NCI-H2171 treated with DMSO at 0.1 percent for 48 hours (cell line): ENCODE measurements at places on chromosomes 12 and 14.

- DNase-seq: no peak
Measured at GRCh38 chr12:115543269-115543668, 734.2 kb downstream of the MED13L start.

DNA sequence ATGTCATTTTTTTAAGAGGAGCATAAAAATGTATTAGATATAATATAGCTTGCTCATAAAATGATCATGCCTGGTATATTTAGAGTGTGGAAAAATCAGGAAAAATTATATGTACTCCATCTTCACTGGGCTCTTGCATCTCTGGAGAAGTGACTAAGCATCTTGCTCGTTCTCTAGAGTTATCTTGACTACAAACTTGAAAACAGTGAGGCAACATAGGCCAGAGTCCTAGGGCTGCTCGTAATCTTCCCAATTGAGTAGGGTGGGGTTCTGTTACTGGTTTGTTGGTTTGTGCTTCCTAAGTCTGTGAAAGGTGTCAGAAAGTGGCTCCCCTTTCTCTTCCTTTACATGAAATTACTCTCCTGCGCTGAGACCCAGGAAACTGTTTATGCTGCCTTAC, 46.2 kb downstream of the AACS start:
- DNase-seq: no peak

DNA sequence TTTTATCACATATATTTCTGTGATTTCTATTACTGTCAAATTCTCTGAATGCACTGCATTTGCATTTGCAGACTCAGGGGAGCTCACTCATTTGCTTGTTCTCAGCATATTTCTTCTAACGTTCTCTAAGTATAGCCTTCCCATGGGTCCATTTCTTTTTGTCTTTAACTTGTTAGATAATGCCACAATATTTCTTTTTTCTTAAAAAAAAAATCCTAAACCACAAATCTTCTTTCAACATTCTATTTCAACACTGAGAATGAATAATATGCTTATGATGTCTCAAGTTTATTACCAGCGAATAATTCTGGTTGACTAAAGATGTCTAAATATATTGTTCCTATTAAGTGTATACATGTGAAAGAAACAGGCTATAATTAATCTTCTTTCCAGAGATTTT, 200.2 kb downstream of the ANO6 start:
- DNase-seq: no peak

- peak; percentile 100 for DNase-seq
Measured at GRCh38 chr14:21525962-21526671, at the start of gene SALL2. SALL2 (minus strand) TSS chr14:21526346; CDS start chr14:21526127, 219 bp downstream.

DNA sequence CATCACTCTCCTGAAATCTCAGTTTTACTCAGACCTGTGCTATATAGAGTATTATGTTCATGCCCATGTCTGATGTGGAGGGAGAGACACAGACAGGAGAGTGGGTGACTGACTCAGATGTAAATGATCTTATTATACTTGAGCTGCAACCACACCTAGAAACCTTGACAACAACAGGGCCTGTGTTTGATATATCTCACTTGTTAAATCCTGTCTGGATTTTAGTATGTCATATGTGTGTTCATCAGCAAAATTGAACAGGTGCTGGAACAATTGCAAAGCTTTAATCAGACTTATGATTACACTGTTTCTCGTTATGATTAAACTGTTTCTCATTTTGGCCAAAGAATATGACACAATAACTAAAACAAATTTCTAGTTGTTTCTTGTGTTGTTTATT, 37.7 kb downstream of the DIP2B start:
- DNase-seq: peak; percentile 40

GRCh38 chr12:118052324-118053070, 8.5 kb downstream of the WSB2 start:
- no peak for DNase-seq

DNA sequence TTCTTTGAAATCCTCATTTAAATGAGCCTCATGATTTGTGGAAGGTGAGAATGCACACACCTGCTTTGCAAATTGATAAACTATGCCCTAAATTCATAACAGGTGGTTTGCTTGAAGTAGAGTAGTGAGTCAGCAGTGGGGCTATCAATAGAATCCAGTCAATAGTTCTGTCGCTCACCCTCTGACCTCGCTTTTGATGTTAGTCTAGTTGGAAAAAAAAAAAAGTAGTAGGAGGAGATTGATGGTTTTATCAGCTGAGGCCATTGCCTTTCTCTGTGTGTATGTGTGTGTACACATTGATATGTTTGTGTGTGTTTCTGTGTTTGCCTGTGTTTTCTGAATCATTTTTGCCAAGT, 267.3 kb downstream of the SNAPC1 start:
- DNase-seq: no peak

- DNase-seq: no peak
Measured at GRCh38 chr12:124625867-124626675, 58.7 kb upstream of the NCOR2 start.

- no peak for DNase-seq
Measured at GRCh38 chr12:1796515-1797010, 23.8 kb upstream of the LRTM2 start.

DNA sequence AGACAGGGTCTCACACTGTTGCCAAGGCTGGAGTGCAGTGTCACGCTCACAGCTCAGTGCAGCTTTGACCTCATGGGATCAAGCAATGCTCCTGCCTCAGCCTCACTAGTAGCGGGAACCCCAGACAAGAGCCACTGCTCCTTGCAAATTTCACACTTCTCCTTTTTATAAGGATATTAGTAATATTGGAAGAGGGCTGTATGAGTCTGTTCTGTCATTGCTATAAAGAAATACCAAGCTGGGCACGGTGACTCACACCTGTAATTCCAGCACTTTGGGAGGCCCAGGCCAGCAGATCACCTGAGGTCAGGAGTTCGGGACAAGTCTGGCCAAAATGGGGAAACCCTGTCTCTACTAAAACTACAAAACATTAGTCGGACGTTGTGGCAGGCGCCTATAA, 12.9 kb upstream of the ORAI1 start:
- no peak for DNase-seq

DNA sequence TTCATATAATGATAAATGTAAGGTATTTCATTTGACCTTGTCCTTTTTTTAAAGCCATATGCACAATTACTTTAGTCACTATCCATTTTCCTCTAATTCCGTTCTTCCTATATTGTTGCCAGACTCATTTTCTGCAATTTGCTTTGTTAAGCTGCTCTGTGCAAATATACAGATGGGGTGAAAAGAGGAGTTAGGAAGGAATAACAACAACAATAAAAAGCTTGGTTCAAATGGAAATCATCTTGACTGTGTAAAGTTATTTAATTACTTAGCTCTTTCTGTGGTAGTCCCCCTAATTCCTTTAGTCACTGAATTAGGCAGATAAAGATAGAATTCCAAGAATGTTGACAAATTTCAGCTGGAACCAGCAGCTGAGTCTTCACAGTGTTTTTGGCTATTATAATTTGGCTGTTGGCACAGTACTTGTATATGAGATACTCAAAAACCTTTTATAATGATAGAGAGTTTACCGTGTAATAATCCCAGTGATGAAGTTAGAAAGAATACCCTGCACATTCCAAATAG, 838.0 kb downstream of the RPS29 start:
- DNase-seq: no peak

DNA sequence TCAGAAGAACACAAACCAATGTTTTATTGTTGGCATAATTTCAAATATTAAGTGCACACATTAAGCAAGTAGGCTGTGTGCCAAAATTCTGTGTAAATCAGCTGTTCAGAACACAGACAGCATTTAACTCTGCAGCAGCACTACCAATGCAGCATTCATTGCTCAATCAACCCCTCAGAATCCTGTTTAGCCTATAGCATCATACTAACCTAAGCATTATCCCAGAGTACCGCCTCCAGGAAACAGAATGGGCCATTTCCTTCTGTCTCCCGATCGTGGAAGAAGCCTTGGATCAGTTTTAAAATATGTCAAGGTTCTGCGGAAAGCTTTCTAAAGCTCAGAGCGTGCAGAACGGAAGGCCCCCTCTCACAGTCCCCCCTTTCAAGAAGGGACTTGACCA, 3.3 kb downstream of the IL26 start:
- DNase-seq: peak; percentile 71

- DNase-seq: no peak
Measured at GRCh38 chr12:2286461-2287131, 233.8 kb downstream of the CACNA1C start.

DNA sequence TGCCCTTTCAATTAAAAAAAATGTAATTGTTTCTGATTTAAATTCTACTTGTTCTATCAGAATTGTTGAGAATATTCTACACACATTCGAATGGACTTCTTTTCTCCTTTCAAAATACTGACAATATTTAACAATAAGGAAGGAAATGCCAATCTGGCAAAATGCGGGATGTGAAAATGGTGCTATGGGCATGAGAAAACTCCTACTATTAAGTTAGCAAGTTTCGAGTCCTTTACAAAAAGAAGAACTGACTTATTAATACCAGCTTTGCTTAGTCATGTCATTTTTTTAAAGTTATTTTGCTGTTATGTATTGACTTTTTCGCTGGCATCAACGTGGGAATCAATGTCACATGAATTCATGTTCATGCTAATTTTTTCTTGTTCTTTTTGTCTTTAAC, 31.7 kb upstream of the ARL1 start:
- DNase-seq: no peak

DNA sequence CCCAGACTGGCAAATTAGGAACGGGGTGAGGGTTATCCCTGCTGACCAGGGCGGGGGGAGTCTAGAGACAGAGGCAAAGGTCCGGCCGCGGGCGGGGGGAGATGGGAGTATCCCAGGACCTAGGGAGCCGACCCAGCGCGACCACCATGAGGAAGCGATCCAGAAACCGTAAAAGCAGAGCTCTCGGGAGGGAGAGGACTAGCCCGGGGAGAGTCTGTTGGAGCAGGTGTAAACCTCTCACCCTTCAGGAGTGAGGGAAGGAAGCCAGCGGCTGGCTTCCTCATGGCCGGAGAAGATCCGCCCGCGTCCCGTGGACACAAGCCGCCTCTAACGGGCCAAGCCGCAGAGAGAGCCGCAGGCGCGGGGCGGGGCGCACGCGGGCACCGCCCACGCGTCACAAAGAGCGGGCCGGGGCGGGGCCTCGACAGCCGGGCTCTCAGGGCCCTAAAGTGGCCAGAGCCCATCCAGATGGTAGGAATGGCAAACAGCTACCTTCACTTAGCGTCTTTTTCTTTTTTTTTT, at the start of gene ACRBP:
Gene ACRBP (minus strand): TSS at position 350 of the 522 bp plus-strand sequence. CDS start 66 bp downstream, at position 284.
- no peak for DNase-seq

DNA sequence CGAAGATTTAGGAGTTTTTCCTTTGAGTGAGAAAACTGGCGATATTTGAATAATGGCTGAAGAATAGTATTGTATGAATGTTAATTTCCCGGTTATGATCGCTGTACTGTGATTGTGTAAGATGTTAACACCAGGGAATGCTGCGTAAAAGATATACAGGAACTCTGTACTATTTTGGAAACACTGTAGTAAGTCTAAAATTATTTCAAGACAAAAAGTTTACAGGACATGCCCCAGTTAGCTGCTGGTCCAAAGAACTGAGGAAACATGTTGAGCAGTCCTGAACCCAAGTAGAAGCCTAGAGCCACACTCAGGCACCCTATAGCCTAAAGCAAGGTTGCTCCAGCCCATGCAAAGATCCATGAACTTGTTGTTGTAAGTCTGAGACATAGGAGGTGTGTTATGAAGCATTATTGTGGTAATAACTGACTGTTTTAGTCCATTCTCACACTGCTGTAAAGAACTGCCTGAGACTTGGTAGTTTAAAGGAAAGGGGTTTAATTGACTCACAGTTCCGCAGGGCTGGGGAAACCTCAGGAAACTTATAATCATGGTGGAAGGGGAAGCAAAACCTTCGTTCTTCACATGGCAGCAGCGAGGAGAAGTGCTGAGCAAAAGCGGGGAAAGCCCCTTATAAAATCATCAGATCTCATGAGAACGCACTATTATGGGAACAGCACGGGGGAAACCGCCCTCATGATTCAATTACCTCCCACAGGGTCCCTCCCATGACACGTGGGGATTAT, 99.8 kb upstream of the RESF1 start:
- DNase-seq: no peak

GRCh38 chr12:26870491-26871419, 37.8 kb upstream of the ITPR2 start:
- DNase-seq: peak; percentile 92

- DNase-seq: no peak
Measured at GRCh38 chr12:53258541-53259539, 9.3 kb upstream of the ESPL1 start.

GRCh38 chr14:94560751-94561655, at the start of gene SERPINA4:
SERPINA4 (plus strand) TSS chr14:94561442; CDS start chr14:94563483, 2,041 bp downstream.
- no peak for DNase-seq

- no peak for DNase-seq
Measured at GRCh38 chr12:89927226-89927698, 218.6 kb upstream of the ATP2B1 start.

- peak; percentile 84 for DNase-seq
Measured at GRCh38 chr14:96100161-96101064, 61.3 kb downstream of the C14orf132 start.

GRCh38 chr12:75692876-75693275, 181.5 kb upstream of the KRR1 start:
- DNase-seq: no peak

DNA sequence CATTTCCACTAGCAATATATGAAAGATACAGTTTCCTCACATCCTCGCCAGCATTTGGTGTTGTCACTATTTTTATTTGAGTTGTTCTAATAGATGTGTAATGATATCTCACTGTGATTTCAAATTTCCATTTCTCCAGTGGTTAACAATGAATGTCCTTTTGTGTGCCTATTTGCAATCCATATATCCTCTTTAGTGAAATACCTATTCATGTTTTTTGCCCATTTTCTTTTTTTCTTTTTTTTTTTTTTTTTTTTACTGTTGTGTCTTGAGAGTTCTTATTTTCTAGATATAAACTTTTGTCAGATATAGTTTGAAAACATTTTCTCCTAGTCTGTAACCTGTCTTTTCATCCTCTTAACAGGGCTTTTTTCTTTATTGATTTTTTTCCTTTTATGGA, 79.0 kb downstream of the FBXL14 start:
- DNase-seq: no peak

GRCh38 chr14:103362780-103363179, 22.4 kb upstream of the MARK3 start:
- no peak for DNase-seq

- DNase-seq: no peak
Measured at GRCh38 chr12:130768120-130768519, 52.0 kb upstream of the RIMBP2 start.

GRCh38 chr14:50739186-50739585, 71.1 kb upstream of the SAV1 start:
- DNase-seq: peak; percentile 30

DNA sequence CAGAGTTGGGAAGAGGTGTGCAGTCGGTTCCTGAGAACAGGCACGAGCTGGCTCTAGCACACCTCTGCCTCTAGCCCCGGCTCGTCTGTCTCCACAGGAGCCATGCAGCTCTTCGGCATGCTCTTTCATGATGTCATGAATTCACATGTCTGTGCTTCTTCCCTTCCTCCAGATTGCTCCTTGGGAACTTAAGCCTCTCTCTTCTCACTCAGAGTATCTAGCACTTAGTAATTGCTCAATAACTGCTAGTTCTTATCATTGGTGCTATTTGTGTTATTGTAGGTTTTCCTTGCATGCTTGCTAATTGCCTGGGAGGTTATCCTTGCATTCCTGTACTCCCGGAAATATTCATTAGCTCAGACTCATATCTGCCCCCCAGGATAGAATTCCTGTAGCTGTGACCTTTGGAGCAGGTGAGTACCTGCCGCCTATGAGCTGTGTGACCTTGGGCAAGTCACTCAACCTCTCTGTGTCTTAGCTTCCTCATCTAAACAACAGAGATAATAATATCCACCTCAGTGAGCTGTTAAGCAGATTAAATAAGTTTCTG, 19.5 kb downstream of the FAM181A start:
- no peak for DNase-seq
